ENCODE measurements at places on chromosomes 4 and X.

DNA sequence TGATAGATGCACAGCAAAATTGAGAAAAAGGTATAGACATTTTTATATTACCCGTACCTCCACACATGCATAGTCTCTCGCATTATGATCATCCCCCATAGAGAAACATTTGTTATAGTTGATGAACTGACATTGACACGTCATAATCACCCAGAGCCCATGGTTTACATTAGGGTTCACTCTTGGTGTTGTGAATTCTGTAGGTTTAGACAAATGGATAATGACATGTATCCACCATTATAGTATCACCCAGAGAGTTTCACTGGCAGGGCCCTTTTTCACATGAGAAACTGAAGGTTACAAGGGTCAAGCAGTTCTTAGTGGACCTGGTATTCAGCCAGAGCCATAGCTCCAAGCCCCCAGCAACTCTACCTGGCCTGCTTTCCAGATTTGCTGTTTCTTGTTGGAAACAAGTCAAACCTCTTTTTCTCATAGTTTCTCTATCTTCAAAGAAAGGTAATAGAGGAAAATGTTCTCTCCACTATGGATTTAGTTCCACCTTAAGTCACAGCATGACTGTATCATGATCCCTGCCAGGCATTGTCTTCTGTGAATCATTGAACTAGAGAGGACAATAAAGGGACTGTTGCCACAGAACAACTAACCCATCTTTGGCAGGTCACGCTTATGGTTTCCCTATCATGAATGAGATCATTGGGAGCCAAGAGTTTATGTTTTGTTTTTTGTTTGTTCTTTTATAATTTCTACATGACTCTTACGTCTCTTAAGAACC is 64.0 kb downstream of the HHIP start:
- DNase-seq: no peak

DNA sequence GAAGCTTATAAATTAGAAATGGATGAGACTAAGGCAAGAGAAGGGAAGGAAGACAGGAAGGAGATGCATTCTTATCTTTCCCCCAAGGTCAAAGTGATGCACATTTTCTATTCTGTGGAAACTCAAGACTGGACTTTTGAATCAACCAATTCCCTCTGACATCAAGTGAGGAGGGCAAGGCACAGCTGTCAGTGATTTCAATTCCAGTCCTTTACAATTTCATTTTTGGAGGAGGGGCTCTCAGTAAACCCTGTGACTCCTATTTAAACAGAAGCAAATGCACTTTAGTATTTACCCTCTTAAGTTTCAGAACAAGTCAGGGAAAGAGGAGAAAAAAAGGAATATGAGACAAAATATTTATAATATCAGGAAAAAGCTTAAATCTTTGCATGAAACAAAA is 134.0 kb downstream of the MGST2 start:
- no peak for DNase-seq

DNA sequence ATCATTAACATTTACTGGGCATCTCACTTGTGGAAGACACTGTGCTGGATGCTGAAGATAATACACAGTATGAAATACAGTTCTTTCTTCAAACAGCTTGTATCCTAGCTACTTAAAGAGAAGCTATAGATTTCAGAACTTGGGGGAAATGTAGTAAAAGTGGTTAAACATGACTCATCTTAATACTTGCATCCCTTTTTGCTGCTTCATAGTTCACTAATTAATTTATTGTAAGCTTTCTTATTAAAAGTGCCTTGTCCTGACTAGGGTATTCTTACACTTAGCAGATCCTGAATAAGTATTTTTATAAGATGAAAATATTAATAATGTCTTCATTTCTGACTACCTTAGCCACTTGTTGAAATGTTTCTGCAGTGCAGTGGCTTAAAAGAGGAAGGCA is 132.8 kb upstream of the STIM2 start:
- no peak for DNase-seq

DNA sequence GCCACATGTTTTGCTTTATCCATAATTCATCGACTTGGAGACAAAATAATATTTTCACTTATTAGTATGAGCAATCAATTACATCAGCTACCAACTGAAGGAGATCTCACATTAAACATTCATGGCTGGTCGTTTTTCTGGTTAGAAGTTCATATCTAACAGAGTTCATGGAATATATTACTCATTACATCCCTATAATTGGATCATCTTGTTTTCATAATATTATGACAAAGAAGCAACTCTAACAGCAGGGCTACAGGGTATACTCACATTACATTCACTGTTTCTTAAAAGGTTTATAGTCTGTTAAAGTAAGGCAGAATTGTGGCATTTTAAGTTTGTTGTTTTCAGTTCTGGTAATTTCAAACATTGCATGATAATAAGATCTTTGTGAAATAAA is 33.0 kb downstream of the GSTCD start:
- DNase-seq: no peak

GRCh38 chr4:73609706-73610105 is 10.5 kb downstream of the RASSF6 start:
- no peak for DNase-seq

- no peak for DNase-seq
Measured at GRCh38 chrX:118727686-118728339, 407 bp downstream of the IL13RA1 start.
